ENCODE measurements at places on chromosomes 1 and 21. TPM values are rescaled to one million over a fixed set of nuclear protein-coding genes. Genes with fewer than 3 reads are reported as not detected.

DNA sequence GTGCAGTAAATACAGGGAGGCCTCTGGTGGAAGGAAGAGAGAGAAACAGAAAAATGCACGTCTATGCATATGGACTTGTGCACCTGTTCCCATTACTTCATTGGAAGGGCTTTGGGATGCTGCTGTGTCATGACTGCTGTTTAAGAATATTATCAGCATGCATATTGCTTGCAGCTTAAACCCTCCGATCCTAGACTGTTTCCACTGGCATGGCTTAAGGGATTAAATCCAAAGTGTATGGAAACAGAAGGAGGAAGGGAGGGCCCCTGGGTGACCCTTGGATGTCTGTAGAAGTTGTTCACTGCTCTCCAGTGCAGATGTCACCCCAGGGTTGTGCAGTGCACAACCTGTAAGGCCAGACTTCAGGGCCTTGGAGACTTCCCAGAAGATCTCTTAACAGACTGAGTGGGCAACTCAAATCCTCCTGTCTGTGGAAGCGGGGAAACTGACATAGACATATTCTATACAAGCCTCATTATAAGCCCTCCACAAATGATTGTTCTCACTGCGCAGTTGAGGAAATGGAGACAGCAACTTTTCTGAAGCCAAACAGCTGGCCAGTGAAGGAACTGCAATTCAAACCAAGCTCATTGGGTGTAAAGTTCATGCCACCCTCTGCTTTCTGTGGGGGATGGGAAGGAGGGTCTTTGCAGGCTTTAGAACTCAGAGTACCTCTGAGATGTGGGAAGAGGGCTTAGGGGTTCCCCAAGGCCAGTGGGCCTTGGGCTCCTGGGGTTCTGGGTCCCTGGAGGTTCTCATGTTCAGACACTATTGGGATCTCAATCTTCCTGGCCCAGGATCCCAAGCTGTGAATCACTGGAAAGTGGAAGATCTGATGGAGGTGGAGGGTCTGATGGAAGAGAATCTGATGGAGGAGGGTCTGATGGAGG, 73.8 kb downstream of the UMODL1 start:
- no peaks in the 10 kb centered on the region for H3K36me3 ChIP-seq
- H3K4me3 ChIP-seq: no peak overlapping the region
- no peak overlapping the region for H3K27ac ChIP-seq
- H3K4me1 ChIP-seq: peaks cover 2% of the 10 kb centered on the region
- DNase-seq: no peak

- DNase-seq: no peak
- H3K4me3 ChIP-seq: no peak overlapping the region
- H3K4me1 ChIP-seq: no peaks in the 10 kb centered on the region
- no peaks in the 10 kb centered on the region for H3K36me3 ChIP-seq
Measured at GRCh38 chr1:200708769-200709168, 29.9 kb upstream of the CAMSAP2 start.

GRCh38 chr1:199308349-199308846, 669.6 kb downstream of the PTPRC start:
- peaks cover 11% of the 10 kb centered on the region for H3K4me1 ChIP-seq
- no peaks in the 10 kb centered on the region for H3K36me3 ChIP-seq
- no peaks in the 10 kb centered on the region for H3K27me3 ChIP-seq
- H3K27ac ChIP-seq: no peak overlapping the region
- H3K4me3 ChIP-seq: no peak overlapping the region
- no peak for DNase-seq

GRCh38 chr1:32773018-32773763, 44.0 kb downstream of the YARS1 start:
- peak; percentile 92 for DNase-seq
- H3K27me3 ChIP-seq: no peaks in the 10 kb centered on the region
- H3K27ac ChIP-seq: peak overlapping the region; percentile 15
- H3K4me3 ChIP-seq: no peak overlapping the region

- peaks cover 2% of the 10 kb centered on the region for H3K27me3 ChIP-seq
- no peak for DNase-seq
- no peaks in the 10 kb centered on the region for H3K4me1 ChIP-seq
- H3K4me3 ChIP-seq: no peak overlapping the region
- H3K27ac ChIP-seq: no peak overlapping the region
Measured at GRCh38 chr1:248740876-248741275, 14.7 kb downstream of the LYPD8 start.

GRCh38 chr1:177255411-177255810, 84.7 kb downstream of the BRINP2 start:
- no peaks in the 10 kb centered on the region for H3K36me3 ChIP-seq
- DNase-seq: no peak
- H3K27ac ChIP-seq: no peak overlapping the region
- H3K4me3 ChIP-seq: no peak overlapping the region
- H3K4me1 ChIP-seq: peaks cover 12% of the 10 kb centered on the region
- peaks cover 29% of the 10 kb centered on the region for H3K27me3 ChIP-seq

GRCh38 chr1:68112835-68113243, 62.4 kb upstream of the DIRAS3 start:
- H3K4me3 ChIP-seq: no peak overlapping the region
- peaks cover 25% of the 10 kb centered on the region for H3K4me1 ChIP-seq
- no peak for DNase-seq
- H3K27ac ChIP-seq: peak overlapping the region; percentile 43

DNA sequence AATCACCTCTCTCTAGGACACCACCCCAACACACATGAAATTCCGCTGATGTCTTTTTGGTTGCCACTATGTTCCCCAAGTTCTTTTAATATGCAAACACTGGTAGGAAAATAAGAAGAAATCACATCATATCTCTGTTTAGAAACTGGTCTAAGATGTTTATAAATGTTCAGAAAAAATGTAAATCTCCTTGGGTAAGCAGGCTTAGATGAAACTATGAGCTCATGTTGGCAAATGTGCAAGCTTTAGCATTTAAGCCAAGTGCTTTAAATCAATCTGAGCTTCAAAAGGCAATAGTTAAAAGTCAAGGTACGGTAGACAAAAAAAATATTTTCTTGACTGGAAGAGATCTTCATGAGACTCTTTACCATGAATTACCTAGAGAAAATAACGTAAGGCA, 25.2 kb upstream of the SLAMF9 start:
- H3K27me3 ChIP-seq: peaks cover 53% of the 10 kb centered on the region
- H3K4me1 ChIP-seq: no peaks in the 10 kb centered on the region
- H3K27ac ChIP-seq: no peak overlapping the region
- no peak for DNase-seq

- H3K36me3 ChIP-seq: peaks cover 4% of the 10 kb centered on the region
- H3K27me3 ChIP-seq: no peaks in the 10 kb centered on the region
- no peak for DNase-seq
- peak overlapping the region; percentile 17 for H3K27ac ChIP-seq
- H3K4me1 ChIP-seq: peaks cover 49% of the 10 kb centered on the region
Measured at GRCh38 chr1:43711049-43711448, 3.7 kb downstream of the ST3GAL3 start.

DNA sequence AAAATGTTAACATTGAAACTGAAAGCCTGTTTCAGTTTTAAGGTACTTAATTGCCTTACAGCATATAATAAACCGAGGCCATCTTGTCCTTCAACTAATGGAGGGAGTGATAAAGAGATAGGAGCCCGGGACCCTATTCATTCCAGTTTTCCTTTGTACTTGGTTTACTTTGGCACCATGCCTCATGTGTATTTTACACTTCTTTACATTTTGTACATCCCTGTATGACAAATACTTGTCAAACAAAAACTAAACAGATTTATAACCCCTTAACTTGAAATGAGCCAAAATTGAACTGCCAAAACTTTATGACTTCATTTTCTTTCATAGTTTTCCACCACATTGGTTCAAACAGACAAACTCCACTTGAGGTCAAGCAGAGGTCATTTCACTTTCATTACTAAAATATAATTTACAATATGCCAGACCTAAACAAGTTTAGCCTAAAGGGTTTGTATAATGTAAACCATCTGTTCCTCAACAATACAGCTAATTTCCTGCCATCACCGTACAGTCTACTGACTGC, 30.9 kb upstream of the UBE2U start:
- peaks cover 56% of the 10 kb centered on the region for H3K36me3 ChIP-seq
- H3K4me1 ChIP-seq: peaks cover 42% of the 10 kb centered on the region
- H3K27me3 ChIP-seq: no peaks in the 10 kb centered on the region
- H3K4me3 ChIP-seq: no peak overlapping the region
- no peak for DNase-seq

GRCh38 chr1:205729945-205730610, 19.9 kb downstream of the NUCKS1 start:
- H3K4me3 ChIP-seq: no peak overlapping the region
- peaks cover 22% of the 10 kb centered on the region for H3K4me1 ChIP-seq
- peak overlapping the region; percentile 47 for H3K27ac ChIP-seq
- no peak for DNase-seq

GRCh38 chr1:7667625-7668218, 103.4 kb upstream of the VAMP3 start:
- no peaks in the 10 kb centered on the region for H3K4me1 ChIP-seq
- H3K27me3 ChIP-seq: peaks cover 6% of the 10 kb centered on the region
- H3K36me3 ChIP-seq: no peaks in the 10 kb centered on the region
- no peak for DNase-seq

DNA sequence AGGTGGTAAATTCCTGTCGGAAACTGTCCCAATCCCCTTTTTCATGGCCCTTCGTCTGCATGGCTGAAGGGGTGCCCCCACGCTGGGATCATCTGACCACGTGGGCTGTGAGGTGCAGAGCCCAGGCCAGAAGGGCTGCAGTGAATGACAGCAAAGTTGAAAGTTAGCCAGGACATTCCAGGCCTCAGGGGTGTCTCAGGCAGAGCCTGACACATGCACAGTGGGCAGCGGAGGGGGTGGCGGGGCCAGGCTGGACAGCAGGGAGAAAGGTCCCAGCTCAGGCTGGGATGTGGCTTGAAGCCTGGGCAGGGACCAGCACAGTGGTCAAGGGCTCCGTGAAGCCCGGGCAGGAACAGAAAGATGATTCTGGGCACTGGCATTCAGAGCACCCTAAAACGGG, 49.6 kb downstream of the GRIK3 start:
- H3K27ac ChIP-seq: no peak overlapping the region
- no peak for DNase-seq
- no peaks in the 10 kb centered on the region for H3K36me3 ChIP-seq

DNA sequence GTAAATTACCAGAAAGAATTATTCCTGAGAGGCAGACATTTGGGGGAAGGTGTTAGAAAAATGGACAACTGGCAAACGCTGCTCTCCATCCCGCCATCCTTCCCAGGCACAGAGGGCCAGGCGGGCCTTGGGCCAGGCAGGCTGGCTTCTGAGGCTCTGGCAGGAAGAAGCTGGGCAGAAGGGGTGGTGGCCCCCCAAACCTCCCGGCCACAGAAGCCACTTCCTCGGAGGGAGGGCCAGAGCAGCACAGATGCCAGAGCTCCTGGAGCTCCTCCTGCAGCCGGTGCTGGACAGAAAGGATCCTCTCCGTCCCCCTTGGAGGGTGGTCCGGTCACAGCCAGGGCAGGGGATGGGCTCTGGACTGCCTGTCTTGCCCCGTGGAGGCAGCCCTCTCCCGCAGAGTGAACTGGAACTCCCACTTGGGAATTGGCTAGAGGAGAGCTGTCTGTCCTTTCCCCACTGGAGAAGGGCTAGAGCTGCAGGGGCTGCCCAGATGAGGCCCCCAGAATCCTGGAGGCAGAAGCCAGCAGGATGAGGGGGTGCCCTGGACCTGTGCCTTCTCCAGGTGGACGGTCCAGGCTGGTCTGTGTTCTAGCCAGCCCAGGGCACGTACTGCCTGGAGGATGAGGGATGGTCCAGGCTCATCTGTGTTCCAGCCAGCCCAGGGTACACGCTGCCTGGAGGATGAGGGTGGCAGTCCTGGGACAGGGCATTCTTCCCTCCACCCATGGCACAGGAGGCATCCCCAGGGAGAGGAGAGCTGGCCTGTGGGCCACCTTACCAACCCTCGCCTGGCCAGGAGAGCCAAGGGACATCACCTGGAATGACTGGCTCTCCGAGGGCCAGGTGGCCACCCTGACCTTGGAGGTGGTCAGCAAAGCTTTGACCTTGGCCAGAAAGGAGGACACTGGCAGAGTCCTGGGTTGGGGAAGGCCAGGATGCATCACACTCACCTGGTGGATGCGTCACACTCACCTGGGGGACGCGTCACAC, 47.4 kb upstream of the ACTRT2 start:
- DNase-seq: peak; percentile 71
- no peak overlapping the region for H3K4me3 ChIP-seq
- H3K27ac ChIP-seq: no peak overlapping the region
- H3K27me3 ChIP-seq: no peaks in the 10 kb centered on the region
- no peaks in the 10 kb centered on the region for H3K36me3 ChIP-seq
- peaks cover 8% of the 10 kb centered on the region for H3K4me1 ChIP-seq

- no peak overlapping the region for H3K4me3 ChIP-seq
- peaks cover 2% of the 10 kb centered on the region for H3K36me3 ChIP-seq
- no peak overlapping the region for H3K27ac ChIP-seq
- peak; percentile 59 for DNase-seq
- no peaks in the 10 kb centered on the region for H3K27me3 ChIP-seq
- H3K4me1 ChIP-seq: no peaks in the 10 kb centered on the region
Measured at GRCh38 chr1:228190182-228190581, 17.7 kb upstream of the OBSCN start.

- H3K4me3 ChIP-seq: no peak overlapping the region
- H3K27ac ChIP-seq: no peak overlapping the region
- H3K4me1 ChIP-seq: no peaks in the 10 kb centered on the region
Measured at GRCh38 chr1:36855699-36856494, 178.4 kb downstream of the GRIK3 start.

The LCE1A gene
- not detected for total RNA-seq

Measured in chondrocyte (in vitro differentiated cells).